Heart right ventricle (tissue), 16 donors: ENCODE measurements at places on chromosomes 11 and 22. TPM values are rescaled to one million over a fixed set of nuclear protein-coding genes. Genes with fewer than 3 reads are reported as not detected.

GRCh38 chr22:19749876-19750275 is 10.7 kb upstream of the TBX1 start:
- DNase-seq, result no peak
- H3K4me1 ChIP-seq, result peaks cover 9% of the 10 kb centered on the region
- H3K27ac ChIP-seq, result no peak overlapping the region
- no peak overlapping the region for H3K4me3 ChIP-seq
- no peaks in the 10 kb centered on the region for H3K36me3 ChIP-seq

DNA sequence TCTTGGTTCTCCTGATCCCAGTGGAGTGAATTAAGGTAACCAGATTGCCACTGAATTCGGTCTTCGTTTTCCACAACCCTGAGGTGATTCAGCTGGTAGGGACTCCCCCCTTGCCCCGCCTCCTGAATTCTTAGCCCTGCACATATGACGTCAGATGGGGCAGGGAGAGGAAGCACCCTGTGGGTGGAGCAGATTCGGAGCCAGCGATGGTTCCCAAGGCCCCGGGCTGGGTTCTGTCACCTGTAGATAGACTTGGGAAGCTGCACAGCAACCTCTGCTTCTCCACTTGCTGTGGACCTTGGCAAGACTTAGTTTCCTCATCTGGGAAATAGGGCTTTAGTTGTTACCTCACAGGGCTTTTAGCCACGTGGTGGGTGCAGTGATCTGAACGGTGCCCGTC is 67.8 kb downstream of the CTTN start:
- DNase-seq, result no peak
- no peaks in the 10 kb centered on the region for H3K36me3 ChIP-seq
- H3K4me1 ChIP-seq, result no peaks in the 10 kb centered on the region
- peaks cover 2% of the 10 kb centered on the region for H3K27me3 ChIP-seq

DNA sequence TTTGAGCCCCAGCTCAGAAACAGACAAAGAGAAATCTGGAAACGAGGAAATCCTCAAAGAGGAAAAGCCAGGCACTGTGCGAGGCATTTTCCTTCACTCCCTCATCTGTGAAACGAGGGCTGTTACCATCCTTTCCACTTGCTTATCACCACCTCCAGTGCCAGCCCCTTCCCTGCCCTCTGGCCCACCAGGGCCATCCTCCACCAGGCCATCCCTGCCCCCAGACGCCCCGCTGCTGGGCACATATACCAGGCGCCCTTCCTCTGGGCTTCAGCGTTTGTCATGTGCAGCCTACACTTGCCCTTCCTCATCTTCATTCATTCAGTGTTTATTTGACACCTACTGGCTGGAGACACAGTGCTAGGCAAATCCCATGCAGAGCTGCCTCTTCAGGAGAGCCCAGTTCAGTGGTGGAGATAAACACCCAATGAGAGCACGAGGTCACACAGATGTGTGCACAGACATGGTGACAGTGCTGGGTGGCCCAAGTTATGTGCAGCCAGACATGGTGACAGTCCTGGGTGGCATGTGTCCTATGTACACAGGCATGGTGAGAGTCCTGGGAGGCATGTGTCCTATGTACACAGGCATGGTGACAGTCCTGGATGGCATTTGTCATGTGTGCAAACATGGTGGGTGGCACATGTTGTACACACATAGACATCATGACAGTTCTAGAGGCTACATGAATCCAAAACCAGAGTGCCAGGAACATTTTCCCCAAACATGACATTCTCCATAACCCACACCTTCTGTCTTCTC is 9.7 kb downstream of the SPTBN2 start:
- peaks cover 17% of the 10 kb centered on the region for H3K27me3 ChIP-seq
- no peak overlapping the region for H3K27ac ChIP-seq
- H3K36me3 ChIP-seq, result no peaks in the 10 kb centered on the region

DNA sequence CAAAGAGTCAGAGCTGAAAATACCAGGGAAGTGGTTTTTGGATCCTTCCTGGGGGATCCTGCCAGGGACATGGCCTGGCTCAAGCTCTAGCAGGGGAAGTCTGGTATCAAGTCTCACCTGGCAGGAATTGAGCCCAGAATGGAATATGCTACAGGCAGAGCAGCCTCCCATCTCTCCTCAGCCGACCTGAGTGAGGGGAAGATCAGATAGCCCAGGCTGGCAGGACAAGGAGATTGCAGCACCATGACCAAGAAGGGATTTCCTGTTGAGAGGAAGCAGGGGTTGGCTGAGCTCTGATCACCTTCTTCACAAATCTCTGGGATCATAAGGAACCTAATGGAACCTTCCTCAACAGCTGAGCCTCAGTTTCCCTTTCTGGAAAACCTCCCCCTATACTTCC is 13.0 kb downstream of the OAF start:
- H3K27ac ChIP-seq, result no peak overlapping the region
- no peak overlapping the region for H3K4me3 ChIP-seq
- no peak for DNase-seq

- H3K27me3 ChIP-seq, result no peaks in the 10 kb centered on the region
- no peak overlapping the region for H3K27ac ChIP-seq
These were observed 11.4 kb upstream of the CD44 start for GRCh38 chr11:35127619-35128018.

GRCh38 chr11:24819006-24819405 is 322.2 kb downstream of the LUZP2 start:
- H3K4me3 ChIP-seq, result no peak overlapping the region
- no peak overlapping the region for H3K27ac ChIP-seq
- no peaks in the 10 kb centered on the region for H3K36me3 ChIP-seq
- H3K27me3 ChIP-seq, result no peaks in the 10 kb centered on the region

DNA sequence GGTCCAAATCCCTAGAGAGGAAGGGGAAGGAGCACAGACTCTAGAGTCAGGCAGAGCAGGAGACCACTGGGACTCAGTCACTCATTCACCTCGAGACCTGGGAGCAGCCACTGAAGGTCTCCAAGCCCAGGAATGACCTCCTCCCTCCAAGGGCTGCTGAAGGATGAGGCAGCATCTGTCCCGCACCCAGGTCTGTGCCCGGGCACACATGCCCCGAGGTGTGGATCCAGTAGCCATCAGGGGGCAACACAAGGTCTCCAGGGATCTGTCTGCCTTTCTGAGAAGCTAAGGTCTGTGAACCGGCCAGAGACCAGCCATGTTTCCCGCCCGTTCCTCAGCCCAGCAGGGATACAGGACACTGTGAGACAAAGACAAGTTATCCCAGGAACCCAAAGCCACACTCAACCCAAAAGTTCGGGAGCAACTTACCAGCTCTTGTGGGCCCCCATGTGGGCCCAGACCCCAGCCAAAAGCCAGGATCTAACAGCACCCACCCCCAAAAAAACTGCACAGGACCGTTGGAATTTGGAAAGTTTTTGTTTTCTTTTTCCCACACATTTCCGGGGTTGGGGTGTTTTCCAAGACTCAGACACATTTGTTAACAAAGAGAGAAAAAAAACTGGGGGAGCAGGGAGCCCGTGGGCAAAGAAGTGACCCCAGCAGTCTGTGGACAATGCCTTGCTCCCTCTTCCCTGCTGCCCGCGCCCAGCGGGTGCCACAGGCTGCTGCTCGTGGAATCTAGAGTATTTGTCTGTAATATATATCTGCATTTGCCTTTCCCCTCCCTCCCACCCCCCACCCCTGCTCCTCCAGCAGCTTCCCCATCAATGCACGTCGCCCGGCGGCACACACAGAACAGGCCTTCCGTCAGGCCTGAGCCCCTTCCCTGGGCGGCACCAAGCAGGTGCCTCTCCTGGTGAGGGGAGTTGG is 14.9 kb downstream of the SLC22A12 start:
- no peaks in the 10 kb centered on the region for H3K36me3 ChIP-seq
- no peak overlapping the region for H3K27ac ChIP-seq
- H3K4me3 ChIP-seq, result no peak overlapping the region
- no peaks in the 10 kb centered on the region for H3K4me1 ChIP-seq
- H3K27me3 ChIP-seq, result peaks cover 41% of the 10 kb centered on the region

GRCh38 chr11:96306933-96307775 is 35.8 kb downstream of the MAML2 start:
- H3K36me3 ChIP-seq, result no peaks in the 10 kb centered on the region
- peak overlapping the region; percentile 78 for H3K27ac ChIP-seq
- peaks cover 44% of the 10 kb centered on the region for H3K4me1 ChIP-seq
- H3K27me3 ChIP-seq, result no peaks in the 10 kb centered on the region

The CARNS1 gene
- 19.2 TPM for total RNA-seq

DNA sequence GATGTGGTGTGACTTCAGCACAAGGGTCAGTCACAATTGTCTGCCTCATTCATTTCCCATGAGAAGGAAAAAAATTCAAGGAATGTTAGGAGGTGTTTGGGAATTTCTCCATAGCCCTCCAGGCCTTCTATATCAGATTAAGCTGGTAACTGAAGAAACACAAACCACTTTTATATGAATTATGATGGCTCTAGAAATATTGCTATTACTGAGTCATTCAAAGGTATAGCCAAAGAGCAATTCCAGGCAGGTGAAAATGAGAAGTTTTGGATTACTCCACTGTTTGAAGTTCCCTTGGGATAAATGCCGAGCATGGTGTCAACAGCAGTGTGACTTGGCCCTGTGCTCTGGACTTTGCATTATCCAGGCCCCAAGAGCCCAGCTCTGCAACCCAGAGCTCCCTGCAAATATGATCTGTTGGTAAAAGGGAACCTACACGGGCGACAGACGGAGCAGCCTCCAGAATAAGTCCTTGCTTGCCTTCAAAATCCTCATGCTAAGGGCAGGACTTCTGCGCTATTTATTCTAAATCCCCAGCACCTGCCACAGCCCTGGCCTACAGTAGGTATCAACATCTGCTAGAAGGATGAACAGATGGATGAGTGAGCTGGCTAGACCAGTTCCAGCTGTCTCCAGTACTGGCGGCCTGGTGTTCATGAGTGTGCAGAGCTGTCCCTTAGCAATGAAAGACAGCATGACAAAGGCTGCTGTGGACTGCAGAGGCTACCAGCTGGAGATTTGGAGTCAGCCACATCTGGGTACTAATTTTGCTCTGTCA is 67.5 kb upstream of the ZBED5 start:
- H3K27me3 ChIP-seq, result peaks cover 11% of the 10 kb centered on the region
- no peaks in the 10 kb centered on the region for H3K36me3 ChIP-seq
- no peak overlapping the region for H3K4me3 ChIP-seq
- no peak overlapping the region for H3K27ac ChIP-seq
- DNase-seq, result no peak

DNA sequence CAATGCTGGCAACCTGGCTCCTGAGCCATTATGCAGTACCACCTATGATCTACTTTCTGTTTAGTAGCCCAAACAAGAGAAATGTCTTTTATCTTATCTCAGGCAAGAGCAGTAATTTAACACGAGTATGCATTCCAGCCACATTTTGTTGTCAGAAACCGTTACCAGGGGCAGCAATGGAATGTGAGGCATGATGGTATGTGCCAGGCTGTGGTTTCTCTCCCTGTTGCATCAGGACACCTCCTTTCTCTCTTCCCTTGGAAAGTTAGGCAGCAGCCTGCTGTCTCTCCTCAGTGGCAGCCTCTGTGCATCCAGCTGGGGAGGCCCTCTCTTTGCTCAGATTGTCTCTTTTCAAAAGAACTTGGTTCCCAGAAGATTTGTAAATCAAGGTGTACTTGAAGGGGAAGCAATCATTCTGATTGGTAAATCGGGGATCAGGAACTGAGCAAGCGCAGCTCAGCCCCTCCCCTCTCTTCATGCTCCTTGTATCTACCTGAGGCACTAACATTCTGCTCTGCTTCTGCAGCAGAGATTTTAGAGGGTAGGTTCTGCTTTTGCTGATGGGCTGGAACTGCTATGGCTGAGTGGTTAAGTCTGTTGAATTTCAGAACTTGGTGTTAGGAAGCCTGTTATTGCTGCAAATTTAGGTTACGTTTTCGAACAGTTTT is 229.2 kb downstream of the ADAMTS15 start:
- DNase-seq, result no peak
- no peak overlapping the region for H3K4me3 ChIP-seq
- no peaks in the 10 kb centered on the region for H3K27me3 ChIP-seq
- H3K4me1 ChIP-seq, result peaks cover 25% of the 10 kb centered on the region
- H3K27ac ChIP-seq, result peak overlapping the region; percentile 87

The FDXACB1 gene
- 1.1 TPM for total RNA-seq

DNA sequence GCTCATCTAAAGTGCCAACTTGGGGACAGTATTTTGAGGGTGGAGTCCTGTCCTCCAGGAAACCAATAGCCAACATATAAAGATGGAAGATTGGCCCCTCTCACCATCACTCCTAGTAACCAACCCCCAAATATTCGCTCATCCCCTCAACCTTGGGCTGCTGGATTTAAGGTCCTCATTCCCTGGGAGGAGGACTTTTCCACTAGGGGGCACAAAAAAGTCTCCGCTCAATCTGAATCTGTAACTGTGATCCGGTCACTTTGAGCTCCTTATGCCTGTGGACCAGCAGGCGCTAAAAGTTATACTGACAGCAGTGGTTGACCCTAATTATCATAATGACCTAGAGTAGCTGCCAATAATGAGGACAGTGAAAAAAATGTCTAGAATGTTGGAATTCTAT is 20.5 kb upstream of the CLPB start:
- no peak overlapping the region for H3K4me3 ChIP-seq
- no peaks in the 10 kb centered on the region for H3K4me1 ChIP-seq
- H3K27me3 ChIP-seq, result no peaks in the 10 kb centered on the region
- no peak for DNase-seq

GRCh38 chr22:20751185-20751851 is 22.6 kb upstream of the SERPIND1 start:
- peaks cover 10% of the 10 kb centered on the region for H3K4me1 ChIP-seq
- no peak overlapping the region for H3K4me3 ChIP-seq
- H3K27ac ChIP-seq, result no peak overlapping the region

DNA sequence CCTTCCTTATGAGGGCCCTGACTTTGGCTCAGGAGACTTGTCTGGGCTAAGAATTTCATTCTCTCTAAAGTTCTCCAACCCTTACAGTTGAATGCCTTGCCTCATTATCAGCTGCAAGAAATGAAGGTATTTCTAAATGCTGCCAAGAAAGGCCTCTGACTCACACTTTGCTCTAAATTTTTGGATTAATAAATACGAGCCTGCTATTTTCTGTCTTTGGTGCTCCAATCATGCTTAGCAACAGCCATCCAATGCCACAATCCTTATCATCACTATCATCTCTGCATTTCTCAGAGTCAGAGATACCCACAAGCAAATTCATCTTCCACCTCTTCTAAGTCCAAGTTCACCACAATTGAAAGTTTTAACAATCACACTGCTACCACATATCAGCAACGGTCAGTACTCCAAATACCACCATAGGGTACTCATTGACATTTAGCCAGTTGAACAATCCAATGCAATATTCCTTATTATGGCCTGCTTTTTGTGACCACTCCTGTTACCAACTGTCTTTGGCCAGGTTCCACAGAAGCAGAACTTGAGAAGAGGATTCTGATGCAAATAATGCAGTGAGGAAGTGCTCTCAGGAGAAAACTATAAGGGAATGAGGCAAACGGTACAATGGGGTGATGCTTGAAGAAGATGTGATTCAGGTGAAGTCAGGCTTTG is 5.7 kb downstream of the PATE2 start:
- no peaks in the 10 kb centered on the region for H3K4me1 ChIP-seq
- no peak for DNase-seq
- H3K4me3 ChIP-seq, result no peak overlapping the region
- H3K27ac ChIP-seq, result no peak overlapping the region

- no peak overlapping the region for H3K4me3 ChIP-seq
- no peaks in the 10 kb centered on the region for H3K27me3 ChIP-seq
- no peak for DNase-seq
- no peak overlapping the region for H3K27ac ChIP-seq
These were observed 78.4 kb downstream of the C2CD3 start for GRCh38 chr11:74092425-74092824.
